Dermis blood vessel endothelial cell (primary cell): ENCODE measurements at places on chromosomes 11 and 22.

DNA sequence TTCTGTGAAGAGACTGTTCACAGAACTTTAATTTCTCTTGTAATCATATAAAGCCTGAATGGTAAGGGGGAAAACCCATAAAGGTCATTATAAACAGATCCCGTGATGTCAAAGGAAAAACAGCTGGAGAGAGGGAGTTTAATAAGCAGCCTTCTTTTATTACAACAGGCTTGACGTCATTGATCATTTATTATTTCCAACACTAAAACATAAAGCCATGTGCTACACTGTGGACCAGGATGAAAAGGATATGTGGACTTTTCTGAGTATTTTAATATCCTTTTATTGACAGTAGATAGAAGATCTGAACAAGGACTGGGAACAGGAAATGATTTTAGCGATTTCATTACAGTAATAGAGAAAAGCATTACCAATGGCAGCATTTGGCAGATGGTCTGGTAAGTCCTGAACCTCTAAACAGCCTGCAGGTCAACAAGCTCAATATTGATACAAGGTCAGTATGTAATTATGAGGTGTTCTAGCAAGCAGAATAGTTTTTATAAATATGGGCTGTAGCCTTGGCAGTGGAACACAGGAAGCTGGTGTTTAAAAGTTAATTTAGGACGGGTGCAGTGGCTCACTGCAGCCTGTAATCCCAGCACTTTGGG is 25.1 kb upstream of the TPH1 start:
- no peak for DNase-seq

- DNase-seq: peak; percentile 17
These were observed 37.3 kb upstream of the TECTA start for GRCh38 chr11:121063728-121064127.

- no peak for DNase-seq
These were observed 4.7 kb downstream of the CSNK2A3 start for GRCh38 chr11:11348303-11348702.

- DNase-seq: peak; percentile 60
These were observed 223.1 kb downstream of the TMEM135 start for GRCh38 chr11:87260811-87261210.

- DNase-seq: no peak
These were observed 63.5 kb downstream of the CEP164 start for GRCh38 chr11:117391181-117391580.

DNA sequence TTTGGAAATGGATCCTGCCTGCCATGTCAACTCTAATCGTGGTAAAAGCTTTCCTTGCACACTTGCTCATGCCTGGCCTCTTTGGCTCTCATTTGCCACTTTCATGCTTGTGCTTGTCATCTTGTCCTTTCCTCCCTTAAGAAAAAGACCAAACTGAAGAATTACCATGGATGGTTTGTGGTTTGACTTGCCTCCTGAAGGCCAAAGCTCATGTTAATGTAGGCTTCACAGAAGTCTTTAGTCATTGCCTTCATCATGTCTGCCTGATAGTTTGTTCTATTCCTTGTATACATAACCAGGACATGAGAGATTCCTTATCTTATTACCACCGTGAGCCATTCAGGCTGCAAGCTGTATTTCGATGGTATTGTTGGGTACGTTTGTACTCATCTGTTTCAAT is 17.3 kb downstream of the TEAD1 start:
- DNase-seq: no peak

DNA sequence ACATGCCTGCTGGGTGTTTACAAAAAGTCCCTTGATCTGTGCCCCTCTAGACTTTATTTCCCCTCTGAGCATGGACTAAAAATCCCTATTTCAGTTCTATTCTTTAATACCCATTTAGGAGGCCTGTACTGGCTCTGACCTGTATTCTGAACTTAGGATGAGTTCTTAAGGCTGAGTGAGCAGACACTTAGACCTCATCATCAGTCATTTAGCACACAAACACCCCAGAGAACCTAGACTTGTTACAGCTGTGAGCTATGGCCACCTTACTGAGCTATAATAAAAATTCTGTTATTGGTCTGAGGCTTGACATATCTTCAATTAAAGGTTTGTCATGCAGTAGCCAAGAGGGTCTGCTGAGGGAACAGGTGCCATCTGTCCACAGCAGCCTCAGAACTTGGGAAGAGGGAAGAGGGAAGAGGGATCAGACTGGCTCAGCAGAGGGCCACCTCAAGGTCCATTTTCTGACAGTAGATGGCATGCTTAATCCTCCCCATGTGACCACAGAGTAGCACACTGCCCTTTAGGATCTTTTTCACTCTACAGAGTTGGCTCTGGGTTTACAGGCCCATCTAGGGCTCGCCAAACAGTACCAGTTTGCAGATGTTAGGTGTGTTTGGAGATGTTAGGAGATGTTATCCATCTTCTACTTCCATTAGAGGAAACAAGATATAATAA is 30.2 kb upstream of the RRM1 start:
- no peak for DNase-seq

GRCh38 chr11:110450246-110450645 is 20.5 kb downstream of the FDX1 start:
- DNase-seq: no peak

- no peak for DNase-seq
These were observed 73.5 kb upstream of the GRAMD1B start for GRCh38 chr11:123356539-123356938.

GRCh38 chr11:31419138-31419537 is 49.5 kb downstream of the DNAJC24 start:
- DNase-seq: no peak

DNA sequence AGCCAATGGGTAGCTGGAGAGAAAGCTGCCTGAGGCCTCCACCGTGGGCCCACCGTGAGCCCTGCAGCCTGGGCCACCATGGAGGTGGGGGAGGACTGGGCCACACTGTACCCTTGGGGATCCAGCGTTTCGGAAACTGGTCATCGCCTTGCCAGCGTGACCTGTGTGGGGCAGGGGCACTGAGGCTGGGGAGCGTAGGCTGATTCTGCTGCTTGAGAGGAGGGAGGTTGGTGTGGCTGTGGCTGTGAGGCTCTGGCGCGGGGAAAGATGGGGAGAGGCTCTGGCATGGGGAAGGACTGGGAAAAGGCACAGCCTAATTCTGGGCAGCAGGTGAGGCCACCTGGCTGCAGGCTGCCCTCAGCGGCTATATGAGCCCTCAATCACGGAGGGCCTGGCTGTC is 12.6 kb upstream of the TTLL12 start:
- no peak for DNase-seq

DNA sequence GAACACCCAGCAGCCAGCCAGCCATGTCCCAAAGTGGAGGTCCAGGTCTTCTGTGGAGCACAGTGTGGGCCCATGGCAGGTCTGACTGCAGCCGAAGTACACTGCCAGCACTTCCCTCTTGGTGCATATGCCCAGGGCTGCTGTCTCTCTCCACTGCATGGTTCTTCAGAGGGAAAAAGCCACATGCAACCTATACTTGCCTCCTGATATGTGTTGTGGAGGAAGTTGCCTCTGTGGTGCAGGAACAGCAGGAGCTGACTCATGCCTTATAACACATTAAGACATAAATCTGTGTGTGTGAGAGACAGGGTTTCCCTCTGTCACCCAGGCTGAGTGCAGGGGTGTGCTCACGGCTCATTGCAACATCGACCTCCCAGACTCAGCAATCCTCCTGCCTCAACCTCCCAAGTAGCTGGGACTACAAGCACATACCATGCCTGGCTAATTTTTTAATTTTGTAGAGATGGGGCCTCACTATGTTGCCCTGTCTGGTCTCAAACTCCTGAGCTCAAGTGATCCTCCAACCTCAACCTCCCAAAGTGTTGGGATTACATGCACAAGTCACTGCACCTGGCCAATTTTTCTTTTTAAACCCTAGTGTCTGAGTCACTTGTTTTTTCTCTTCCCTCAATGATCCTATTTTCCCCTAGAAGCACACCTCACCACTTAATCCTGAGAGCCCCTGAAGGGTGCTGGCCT is 98.8 kb downstream of the MPPED2 start:
- peak; percentile 29 for DNase-seq

DNA sequence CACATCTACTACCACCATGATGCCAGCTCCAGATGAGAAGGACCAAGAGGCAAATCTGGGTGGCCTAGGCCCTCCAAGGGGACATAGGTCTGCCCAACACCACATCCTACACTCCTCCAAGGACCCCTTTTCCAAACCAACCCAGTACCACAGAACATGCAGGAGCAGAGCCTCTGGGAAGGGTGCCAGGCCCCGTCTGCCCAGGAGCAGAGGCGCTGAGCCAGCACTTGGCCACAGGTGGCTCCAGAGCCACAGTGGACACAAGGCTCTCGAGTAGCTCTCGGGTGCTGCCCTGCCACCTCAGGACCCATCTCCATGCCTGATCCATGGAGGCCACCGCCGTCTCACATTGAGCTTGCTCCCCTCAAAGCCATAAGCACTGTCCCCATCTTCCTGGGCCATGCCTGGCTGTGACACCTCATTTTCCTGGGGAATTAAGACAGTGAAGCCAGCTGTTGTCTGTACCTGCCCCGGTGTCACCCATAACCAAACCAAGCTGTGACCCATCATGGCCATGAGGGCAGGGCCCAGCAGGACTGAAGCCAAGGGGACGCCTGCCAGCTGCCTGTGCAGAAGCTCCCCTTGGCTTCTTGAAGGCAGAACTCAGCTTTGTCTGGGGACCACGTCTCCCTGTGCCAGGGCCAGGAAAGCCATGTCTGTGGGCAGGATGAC is 7.4 kb downstream of the MOB2 start:
- no peak for DNase-seq

GRCh38 chr11:42806191-42806590 is 505.6 kb upstream of the API5 start:
- no peak for DNase-seq

- DNase-seq: no peak
These were observed 69.6 kb upstream of the SHISAL1 start for GRCh38 chr22:44382116-44383038.

GRCh38 chr11:69459848-69460539 is 21.5 kb upstream of the LINC01488 start:
- no peak for DNase-seq

- DNase-seq: peak; percentile 17
These were observed 68.2 kb upstream of the EED start for GRCh38 chr11:86176165-86176884.

DNA sequence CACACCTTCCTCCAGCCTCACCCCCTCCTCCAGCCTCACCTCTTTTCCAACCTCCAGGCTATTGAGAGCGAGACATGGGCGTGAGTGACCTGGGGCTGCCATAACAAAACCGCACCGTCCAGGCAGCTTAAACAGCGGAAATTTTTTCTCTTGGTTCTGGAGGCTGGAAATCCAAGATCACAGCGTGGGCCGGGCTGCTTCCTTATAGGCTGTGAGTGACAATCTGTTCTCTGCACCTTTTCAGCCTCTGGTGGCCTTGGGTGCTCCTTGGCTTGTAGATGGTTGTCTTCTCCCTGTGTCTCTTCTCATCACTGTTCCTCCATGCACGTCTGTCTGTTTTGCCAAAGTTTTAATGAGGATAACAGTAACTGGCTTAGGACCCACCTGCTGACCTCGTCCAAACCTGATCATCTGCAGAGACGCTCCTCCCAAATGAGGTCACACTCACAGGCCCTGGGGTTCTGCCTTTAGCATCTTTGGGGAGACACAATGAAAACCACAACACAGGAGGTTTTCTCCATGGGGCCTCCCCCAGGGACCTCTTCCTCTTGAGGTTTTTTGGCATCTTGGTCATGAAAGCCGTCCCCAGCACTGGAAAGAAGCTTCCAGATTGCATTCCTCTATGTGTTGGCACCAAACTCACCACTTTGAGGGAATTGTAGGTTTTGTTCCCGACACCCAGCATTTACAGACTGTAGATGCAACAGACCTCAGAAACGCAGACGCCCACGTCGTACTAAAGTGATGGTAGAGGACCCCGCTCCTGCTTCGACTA is 878.1 kb downstream of the BRD1 start:
- no peak for DNase-seq

DNA sequence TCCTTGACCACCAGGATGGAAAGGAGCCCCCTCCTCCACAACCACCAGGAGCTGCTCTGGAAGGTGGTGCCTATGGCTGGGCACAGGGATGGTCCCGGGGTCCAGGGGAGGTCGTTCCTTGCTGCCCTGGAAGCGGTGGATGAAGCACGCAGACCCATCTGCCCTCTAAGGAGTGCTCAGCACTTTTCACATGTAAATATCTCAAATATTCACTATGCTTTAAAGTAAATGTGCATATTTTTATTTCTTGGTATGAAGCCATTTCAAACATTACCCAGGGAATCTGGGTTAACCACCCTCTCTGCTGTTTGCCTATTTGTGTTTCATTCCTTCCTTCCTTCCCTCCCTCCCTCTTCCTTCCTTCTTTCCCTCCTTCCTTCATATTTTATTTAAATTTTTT is 21.7 kb downstream of the SPATA19 start:
- no peak for DNase-seq

DNA sequence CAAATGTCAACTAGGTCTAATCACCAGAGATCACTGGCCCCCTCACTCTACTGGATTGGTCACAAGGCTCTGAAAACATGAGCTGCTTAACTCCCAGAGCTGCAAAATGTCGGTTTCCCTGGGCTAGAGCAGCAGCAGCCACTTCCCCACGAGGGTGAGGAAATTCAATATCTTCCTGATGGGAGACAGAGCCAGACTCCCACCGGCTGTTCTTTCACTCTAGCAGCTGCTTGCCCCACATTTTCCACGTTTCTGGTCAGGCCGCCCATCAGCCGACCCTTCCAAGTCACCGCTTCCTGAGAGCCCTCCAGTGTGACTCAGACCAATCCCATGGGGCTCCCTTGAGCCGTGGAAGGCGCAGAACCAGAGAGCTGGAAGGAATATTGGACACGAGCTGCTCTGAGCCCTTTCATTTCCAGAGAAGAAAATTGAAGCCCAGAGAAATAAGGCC is 227.0 kb downstream of the ADAMTS15 start:
- peak; percentile 62 for DNase-seq

- no peak for DNase-seq
These were observed 1.3 kb upstream of the KMT5B start for GRCh38 chr11:68214173-68215086.

DNA sequence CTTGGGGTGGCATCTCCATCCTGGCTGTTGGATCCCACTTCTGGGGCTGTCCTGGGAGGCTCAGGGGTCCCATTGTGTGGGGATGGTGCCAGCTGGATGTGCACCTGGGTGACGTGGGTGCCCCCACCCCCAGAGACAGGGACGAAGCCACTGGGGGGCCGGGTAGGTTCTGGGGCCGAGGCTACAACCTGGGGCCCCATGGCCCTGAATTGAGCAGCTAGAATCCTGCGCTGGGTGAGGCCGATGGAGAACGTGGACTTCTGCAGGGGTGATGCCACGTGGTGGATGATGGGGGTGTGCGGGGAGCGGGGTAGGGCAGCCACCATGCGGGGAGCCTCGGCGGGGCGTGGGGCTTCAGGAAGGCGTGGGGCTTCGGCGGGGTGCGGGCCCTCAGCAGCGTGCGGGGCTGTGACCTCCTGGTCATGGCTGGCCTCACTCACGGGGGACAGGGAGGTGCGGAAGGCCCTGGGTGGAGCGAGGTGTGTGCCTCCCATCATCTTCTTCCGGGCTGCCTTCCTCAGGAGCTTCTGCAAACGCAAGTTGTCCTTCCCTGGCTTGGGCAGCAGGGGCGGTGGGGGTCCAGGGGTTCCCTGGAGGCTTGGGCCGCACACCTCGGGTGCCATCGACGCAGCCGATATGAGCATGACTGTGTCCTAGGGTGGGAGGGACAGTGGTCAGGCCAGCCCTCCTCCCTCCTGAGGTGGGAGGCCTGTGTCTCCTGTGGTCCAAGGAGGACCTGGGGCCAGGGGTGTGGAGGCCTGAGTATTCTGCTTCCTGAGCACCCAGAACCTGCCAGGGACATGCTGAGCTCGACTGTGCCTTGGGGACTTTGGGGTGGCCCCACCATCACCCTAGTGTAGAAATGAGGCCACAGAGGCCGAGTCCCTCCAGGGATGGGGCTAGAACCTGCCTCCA is 1.5 kb downstream of the PRR33 start:
- no peak for DNase-seq

- no peak for DNase-seq
These were observed 100.7 kb downstream of the NAV2 start for GRCh38 chr11:19813158-19813879.
